ENCODE measurements at places on chromosomes 3 and 15.
A peak's percentile ranks its signal among the peaks of the same experiment; 100 is the strongest.

DNA sequence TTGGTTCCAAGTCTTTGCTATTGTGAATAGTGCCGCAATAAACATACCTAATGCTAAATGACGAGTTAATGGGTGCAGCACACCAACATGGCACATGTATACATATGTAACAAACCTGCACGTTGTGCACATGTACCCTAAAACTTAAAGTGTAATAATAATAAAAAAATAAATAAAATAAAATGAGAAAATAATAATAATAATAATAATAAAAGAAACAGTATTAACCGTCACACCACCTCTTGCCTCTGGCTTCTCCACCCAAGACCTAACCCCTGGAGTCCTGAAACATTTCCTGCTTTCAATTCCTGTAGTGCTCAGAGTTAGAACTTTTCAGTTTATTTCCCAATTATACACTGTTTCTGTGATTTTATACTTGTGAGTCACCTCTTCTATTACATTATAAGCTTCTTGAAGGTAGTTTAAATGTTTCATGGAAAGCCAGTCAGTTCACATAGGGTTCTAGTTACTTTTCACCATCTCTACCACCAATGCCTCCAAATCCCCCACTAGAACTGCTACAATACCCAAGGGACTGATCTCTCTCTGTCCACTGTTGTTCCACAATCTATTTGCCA is 18.4 kb upstream of the GHSR start:
- DNase-seq, result no peak

- no peak for DNase-seq
Observed at GRCh38 chr15:31740203-31740602, 290.1 kb upstream of the CHRNA7 start.

DNA sequence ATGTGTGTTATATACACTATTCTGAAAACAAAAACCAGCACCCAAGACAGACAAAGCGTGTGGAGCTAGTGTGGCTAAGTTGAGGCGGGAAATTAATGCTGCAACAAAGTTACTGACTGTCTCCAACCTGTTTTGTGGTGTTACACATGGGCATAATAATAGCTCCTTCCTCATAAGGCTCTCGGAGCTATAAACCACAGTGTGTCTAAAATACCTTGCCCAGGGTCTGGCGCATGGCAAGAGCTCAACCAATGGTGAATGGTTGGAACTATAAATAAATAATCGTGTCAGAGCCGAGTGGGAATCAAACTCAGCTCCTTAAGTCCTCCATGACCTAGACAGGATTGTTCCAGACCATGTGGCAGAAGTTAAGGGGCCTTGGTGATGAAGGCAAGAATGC is 35.9 kb upstream of the TFRC start:
- no peak for DNase-seq

GRCh38 chr3:33035596-33035995 is 61.4 kb downstream of the GLB1 start:
- DNase-seq, result no peak

GRCh38 chr3:55357796-55358195 is 129.3 kb downstream of the WNT5A start:
- no peak for DNase-seq

DNA sequence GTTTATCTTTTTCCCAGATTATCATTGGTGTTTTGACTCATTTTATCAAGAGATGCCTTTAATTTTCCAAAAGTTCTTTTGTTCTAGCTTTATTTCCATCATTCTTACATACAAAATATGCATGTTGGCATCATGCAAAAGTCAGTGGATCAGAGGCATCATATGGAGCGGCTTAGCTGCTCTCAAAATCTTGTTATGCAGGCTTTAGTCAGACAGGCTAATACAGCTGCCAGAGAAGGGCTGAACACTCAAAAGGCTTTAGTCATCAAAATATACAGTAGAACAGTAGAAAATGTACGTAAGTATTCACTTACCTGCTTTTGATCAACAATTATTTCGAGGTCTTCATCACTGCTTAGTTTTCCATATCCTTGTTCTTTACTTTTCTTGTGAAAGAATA is 65.5 kb downstream of the PEX5L start:
- DNase-seq, result no peak

DNA sequence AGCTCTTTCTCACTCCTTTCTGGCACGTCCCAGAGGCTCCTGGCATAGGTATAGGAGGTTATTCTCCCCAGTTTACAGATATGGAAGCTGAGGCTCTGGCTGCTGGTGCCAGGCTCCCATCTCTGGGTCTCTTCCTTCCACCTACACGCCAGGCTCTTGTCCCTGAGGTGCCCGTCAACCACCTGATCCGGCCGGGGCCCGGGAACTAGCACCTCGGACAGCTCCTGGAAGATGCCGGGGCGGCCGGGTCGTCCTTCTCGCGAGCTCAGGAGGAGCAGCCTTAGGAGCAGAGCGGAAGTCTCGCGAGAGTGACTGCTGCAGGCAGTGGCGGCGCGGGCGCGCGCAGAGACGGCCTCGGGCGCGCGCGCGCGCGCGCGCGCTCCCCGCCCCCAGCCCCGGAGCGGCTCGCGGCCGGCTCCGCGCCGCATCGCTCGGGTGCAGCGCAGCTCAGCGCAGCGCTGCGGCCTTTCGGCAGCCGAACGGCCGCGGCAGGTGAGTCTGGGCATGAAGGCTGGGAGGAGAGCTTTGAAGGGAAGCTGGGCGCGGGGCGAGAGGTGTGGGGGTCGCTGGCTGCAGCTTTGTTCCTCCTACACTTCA is at the start of gene SCAMP5:
Gene SCAMP5, plus strand, starts transcription at position 382 of the 597 bp plus-strand sequence. CDS start 16,277 bp downstream, outside the sequence.
- DNase-seq, result peak; percentile 82

- no peak for DNase-seq
Observed at GRCh38 chr15:25095179-25095578, 140.4 kb downstream of the SNRPN start.

DNA sequence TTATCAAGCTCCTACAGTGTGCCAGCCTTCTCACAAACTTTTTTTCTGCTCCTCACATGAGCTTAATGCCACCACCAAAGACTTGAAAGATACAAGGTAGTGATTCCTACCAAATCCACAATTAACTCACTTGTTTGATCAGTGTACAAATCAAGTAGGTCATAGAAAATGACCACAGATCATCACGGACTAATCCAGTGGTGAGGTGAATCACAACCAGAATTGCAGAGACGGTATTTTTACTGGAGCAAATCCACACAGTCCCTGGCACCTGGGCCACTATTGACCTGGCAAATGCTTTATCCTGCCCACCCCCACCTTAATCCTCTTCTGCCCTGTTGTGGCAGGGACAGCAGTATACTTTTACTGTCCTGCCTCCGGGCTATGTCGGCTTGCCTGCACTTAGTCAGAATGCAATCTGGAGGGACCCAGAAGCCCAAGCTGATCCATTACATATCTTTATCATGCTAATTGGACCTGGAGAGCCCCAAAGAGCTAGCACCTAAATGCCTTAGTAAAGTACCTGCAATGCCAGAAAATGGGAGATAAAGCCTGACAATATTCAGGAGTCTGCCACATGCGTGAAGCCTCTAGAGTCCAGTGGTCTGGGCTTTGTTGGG is 83.9 kb upstream of the CDV3 start:
- no peak for DNase-seq

- no peak for DNase-seq
Observed at GRCh38 chr3:113747283-113748046, 630 bp downstream of the ATP6V1A start.

DNA sequence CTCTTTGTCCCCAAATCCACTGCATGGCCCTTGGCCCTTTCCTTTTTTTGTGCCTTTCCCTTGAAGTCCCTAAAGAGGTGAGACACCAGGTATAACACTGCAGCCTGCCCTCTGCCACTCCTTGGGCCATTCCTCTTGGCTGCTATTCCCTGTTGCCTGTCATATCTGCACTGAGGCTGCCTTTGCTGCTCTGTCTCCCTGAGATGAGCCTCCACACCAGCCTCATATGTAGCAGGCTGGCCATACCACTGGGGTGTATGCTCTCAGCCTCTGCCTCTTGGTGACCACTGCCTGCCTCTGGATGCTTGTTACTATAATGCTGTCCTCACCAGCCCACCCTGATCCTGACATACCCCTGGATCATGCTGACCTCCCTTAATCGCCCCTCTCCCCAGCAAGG is 252.0 kb downstream of the CLSTN2 start:
- DNase-seq, result no peak

GRCh38 chr3:157134620-157135191 is 25.2 kb downstream of the CCNL1 start:
- DNase-seq, result no peak

- DNase-seq, result no peak
Observed at GRCh38 chr15:28890711-28891495, 5.1 kb downstream of the APBA2 start.

DNA sequence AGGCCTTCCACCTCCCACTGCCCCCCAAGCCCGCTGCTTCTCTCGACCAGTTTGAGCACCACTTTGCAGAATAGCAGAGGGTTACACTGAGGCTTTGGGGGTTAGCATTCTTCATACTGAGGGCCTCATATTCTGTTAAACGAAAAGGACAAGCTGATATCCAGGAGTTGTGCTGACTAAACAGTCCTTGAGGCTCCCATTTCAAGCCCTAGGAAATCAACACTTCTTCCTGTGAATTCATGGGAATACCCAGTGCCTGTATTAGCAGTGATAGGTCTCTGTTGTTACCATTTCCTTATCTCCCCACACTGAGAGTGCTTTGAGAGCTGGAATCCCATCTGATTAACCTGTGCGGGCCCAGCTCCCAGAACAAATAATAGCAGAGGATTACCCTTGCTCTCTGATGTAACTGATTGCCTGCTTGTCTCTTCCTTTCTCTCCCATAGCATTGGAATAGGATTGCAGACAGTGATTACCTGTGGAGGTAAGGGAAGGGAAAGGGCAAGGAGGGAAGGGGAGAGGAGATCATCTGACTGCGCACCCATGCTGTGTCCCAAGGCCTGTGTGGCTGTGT is 930 bp downstream of the FBXW12 start:
- DNase-seq, result no peak

DNA sequence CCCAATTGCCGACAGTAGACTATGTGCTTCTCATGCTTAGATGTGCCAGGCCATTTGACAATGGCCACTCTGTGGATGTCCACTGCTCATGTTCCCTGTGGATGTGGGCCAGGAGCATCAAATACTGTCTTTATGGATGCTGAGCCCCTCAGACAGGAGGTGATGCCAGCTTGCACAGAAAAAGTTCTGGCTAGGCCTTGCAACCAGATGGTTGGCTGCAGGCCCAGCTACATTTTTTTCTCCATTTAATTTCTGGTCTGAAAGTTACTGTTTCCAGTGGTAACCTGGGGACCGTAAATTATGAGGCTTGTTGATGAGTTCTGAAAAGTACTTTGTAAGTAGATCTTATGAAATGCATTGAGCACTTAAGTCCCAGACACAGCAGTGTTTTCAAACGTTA is 228.5 kb downstream of the CHL1 start:
- no peak for DNase-seq

DNA sequence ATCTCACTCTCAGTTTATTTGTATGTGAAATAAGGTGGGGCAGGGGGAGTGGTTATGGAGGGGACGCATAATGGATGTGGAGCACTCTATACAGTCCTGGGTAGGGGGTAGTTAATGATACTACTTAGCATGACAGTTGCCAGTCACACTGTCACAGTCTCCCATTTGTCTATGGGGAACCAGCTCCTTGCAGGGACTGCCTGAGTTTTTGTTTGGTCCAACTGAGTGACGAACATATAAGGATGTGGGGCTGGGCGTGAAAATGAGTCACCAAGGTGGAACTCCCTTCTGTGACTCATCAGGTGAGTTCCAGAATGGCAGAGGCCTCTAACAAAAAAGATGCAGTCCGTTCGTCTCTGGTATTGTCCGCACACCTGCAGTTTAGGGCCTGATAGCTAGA is 235.3 kb upstream of the ST8SIA2 start:
- no peak for DNase-seq

DNA sequence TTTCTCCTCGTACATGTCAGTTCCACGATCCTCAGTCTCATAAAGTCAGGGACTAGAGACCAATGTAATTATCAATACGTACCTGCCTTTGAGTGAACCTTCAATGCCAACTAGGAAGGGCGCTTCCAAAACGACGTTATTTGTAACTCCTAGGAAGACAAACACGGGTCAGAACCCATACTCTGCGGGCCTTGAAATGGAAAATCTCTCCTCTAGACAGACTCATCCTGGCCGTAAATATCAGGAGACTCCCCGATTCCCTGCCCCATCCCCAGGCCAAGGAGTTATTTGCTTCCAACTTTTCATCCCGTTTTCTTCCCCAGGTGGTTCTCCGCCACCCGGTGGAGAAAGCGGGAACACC is 578 bp downstream of the OIP5 start:
- DNase-seq, result no peak

DNA sequence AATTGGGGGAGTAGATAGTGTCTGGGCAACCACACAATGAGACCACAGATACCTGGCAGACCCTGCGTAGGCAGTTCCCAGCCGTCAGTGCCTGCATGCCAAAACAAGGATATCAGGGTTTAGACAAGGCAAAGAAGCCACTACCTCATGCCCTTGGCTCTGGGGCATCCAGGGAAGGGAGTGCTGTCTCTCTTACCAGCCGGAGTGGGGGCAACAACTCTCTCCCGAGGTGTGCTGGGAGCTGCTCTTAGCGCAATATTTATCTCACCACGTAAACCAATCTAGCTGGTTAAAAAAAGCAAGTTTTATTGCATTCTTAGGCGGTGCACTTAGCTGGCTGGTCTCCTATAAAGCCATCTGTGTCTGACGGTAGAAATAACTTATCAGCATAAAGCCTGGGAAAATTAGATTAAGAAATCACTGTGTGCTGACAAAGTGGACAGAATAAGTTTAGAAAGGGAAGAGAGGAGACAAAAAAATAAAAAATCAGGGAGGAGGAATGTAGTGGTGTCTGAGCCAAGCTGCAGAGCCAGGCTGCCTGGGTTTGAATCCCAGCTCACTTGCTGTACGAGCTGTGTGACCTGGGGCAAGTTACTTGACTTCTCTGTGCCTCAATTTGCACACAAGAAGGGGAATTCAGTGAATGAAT is 273.2 kb downstream of the PDZRN3 start:
- DNase-seq, result no peak

DNA sequence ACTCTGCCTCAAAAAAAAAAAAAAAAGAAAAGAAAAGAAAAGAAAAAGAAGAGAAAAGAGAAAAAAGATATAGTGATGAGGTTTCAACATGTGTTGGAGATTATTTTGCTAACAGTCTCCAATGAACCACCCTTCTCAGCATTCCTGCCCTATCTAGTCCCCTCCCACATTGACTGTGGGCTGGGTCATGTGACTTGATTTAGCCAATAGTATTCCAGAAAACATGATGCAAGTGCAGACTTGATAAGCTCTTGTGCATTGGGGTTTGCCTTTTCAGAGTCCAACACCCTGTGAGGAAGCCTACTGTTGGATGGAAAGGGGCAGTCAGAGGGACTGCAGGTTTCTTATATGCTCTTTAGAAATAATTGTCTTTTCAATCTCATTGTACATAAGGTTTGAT is 37.8 kb upstream of the MED12L start:
- no peak for DNase-seq

- no peak for DNase-seq
Observed at GRCh38 chr15:93987068-93987467, 244.3 kb upstream of the MCTP2 start.

All from stimulated activated CD8-positive, alpha-beta memory T cell treated with anti-CD3 and anti-CD28 coated beads, Interleukin-7, amount 100 ng/mL, for 24 hours (primary cell).